ENCODE measurements at places on chromosomes 3 and 15.

DNA sequence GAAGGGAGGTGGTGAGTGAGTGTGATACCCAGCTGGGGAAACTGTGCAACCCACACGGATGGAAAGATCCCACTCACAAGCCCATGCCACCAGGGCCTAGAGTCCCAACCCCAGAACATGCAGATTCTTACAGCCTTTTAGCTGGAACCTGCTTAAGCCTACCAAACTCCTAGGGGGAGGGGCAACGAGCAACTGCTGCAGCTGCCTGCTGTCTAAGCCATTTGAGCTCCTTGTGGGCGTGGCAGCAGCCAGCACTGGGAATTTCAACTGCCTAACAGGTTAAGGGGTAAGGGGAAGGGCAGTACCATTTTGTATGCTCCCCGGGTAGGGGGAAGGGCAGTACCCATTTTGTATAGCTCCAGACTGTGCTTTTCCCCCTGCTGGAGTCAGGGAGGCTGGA lies 673.2 kb upstream of the BCHE start:
- DNase-seq, result peak; percentile 75

DNA sequence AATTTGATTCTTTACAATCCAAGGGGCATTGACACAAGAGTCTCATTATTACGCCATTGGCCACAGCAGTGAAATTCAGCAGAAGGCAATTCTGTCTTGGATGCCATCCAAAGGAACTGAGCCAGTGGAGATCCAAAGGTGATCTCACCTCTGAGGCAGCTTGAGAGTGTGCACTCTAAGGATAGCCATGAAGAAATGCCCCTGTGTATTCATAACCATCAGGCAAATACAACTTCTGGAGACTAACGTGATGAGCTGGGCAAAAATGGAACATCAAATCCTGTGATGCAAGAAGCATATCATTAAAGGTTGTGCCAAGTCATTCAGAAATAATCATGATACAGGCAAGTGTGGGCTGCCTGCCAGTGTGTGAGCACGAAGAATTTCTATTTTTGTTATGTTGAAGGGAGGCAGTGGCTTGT lies 41.4 kb downstream of the ROBO2 start:
- DNase-seq, result no peak

GRCh38 chr15:80588801-80589200 lies 106.3 kb upstream of the ABHD17C start:
- peak; percentile 2 for DNase-seq

DNA sequence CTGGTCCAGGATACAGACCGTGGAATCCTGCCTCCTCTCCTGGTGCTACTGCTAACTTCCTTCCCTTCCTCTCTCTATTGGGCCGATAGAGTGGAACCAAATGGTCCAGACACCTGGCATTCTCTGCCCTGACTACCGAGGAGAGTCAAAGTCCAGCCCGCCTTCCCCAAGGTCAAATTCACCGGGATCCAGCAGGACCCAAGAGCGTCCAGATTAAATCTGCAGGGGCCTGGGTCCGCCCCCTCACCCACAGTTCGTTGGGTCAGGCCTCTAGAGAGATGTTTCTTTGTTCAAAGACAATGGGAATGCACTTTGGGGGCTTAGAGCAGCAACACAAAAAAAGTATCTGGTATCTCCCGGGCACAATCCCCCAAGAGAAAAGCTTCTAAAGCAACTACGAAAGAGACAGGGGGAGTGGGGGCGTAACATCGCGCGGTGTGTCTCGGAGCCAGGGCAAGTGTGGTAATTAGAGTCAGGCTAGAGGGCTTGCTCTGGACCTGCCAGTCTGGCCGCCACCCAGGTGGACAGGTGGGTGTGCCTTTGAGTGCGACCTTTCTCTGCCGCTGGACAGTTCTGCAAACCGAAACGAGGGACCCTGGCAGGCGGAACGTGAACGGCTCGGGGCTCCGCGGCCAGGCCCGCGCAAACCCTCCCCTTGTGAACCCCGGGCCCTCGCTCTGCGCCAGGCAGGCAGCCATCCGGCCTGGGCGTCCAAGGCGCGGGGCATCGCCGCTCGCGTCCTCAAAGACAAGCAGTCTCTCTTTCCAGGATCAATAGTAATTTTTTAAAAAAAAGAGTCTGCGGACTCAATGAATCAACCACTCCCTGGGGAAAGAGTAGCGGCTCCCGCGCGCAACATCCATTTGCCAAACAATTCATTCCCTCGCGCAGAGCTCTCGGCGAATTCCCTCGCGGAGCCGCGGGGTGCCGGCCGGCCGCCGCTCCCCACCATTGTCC lies 806 bp downstream of the KLHL25 start:
- DNase-seq, result peak; percentile 73

DNA sequence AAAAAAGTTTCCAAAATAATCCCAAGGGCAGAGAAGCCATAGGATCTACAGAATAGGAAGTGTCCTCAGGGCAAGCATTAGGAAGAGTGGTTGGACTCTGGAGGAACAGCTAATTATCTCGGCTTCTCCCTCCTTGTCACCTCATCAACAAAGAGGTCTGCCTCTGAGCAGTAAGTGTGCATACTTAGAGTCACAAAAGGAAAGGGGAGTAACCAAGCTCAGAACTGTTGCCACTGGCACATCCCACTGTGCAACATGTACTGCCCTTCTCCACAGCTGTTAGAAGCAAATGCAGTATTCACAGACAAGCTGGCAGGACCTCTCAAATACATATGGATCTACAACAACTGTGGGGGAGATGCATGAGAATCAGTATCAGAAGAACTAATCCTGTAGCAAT lies 31.5 kb downstream of the NGLY1 start:
- no peak for DNase-seq

- DNase-seq, result peak; percentile 21
These were observed 136.9 kb upstream of the EIF1B start for GRCh38 chr3:40172560-40172959.

DNA sequence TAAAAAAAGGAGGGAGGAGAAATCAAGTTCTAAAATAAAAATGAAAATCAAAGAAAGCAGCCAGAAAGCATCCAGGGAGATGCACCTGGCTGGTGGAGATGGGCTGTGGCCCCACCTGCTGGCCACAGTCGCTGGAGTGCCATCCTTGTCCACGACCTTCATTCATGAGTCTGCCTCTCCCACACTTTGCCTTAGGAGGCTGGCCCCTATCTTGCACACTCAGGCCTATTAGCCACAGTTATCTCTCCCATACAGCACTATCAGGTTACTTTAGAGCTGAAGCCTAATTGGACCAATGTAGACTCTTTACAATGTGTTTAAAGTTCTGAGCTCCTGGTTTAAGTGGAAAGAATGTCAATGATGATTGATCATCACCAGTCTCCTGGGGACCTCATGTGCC lies 392.0 kb upstream of the RORA start:
- peak; percentile 88 for DNase-seq

- DNase-seq, result no peak
These were observed 4.1 kb downstream of the UBE2E1 start for GRCh38 chr3:23809840-23810342.

- no peak for DNase-seq
These were observed 86.1 kb downstream of the UNC13C start for GRCh38 chr15:54064365-54064764.

GRCh38 chr15:90774731-90775514 lies 57.8 kb downstream of the BLM start:
- DNase-seq, result no peak

GRCh38 chr15:98647774-98648653 lies at the start of gene IGF1R:
TSS of gene IGF1R (plus strand) at chr15:98648539. CDS start at chr15:98649582, 1,043 bp downstream.
- peak; percentile 93 for DNase-seq

DNA sequence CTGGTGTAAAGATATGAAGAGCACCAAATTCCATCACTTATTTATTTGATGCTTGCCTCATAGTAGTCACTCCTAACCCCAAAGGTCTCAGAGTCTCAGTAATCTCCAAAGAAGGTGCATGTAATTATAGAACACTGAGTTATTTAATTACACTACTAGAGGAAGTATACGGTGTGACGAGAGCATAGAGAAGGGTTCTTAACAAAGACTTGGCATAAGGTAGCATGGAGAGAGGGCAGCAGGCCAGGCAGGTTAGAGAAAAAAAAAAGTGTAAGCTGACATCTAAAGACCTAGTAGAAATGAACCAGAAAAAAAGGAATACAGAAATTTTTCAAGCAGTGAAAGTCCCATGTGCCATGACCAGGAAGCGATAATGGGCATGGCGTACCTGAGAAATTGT lies 213.3 kb upstream of the TGFBR2 start:
- no peak for DNase-seq

GRCh38 chr3:42381551-42382082 lies 28.8 kb downstream of the LYZL4 start:
- no peak for DNase-seq

GRCh38 chr3:65576228-65576627 lies 462.5 kb downstream of the MAGI1 start:
- no peak for DNase-seq

DNA sequence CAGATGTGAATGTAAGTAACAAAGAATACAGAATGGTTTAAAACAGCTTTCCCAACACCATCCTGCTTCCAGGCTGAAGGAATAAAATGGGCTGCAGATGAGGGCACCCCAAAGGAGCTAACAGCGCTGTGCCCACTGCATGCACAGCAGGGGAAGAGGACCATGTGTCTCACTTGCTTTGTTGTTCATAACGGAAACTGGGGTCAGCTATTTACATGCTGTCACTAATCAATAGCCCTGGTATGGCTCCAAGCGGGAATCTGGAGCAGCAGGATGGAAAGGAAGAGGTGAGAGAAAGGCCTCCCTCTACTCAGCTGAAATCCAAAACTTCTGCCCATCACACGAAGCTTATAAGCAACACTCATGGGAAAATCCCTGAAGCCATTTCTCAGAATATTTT lies 67.4 kb downstream of the TBC1D2B start:
- no peak for DNase-seq

GRCh38 chr3:75294124-75294523 lies 370.0 kb upstream of the FRG2C start:
- peak; percentile 84 for DNase-seq

- DNase-seq, result no peak
These were observed 33.0 kb upstream of the EPHB1 start for GRCh38 chr3:134762016-134762415.

DNA sequence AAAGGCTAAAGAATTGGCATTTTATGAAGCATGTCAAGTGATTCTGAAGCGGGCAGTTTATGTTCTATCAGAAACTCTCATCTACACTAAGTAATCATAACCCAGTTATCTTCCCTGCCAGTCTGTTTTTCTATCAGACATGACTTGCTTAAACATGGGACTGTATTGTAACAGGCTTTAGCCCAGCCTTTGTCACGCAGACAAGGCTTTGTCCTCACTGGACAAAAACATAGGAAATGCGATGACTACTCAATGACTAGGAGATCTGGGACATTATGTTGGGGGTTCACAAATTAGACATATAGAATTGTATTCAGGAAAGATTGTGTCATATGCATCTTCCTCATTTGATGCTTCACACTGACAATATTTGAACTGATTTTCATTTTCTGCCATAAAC lies 115.5 kb downstream of the GADL1 start:
- no peak for DNase-seq

DNA sequence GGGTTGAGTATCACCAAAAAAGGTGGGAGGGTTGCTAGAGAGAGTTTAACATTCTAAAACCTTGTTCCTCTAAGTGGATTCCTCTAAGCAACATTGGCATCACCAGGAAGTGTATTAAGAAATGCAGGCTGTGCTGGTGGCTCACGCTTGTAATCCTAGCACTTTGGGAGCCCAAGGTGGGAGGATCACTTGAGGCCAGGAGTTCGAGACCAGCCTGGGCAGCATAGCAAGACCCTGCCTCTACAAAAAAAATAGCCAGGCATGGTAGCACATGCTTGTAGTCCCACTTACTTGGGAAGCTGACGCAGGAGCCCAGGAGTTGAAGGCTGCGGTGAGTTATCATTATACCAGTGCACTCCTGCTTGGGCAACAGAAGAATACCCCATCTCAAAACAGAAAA lies 4.6 kb downstream of the MYNN start:
- no peak for DNase-seq

GRCh38 chr3:46922871-46923558 lies 45.5 kb downstream of the PTH1R start:
- DNase-seq, result no peak

GRCh38 chr3:103170651-103171050 lies 735.8 kb downstream of the ZPLD1 start:
- DNase-seq, result no peak

DNA sequence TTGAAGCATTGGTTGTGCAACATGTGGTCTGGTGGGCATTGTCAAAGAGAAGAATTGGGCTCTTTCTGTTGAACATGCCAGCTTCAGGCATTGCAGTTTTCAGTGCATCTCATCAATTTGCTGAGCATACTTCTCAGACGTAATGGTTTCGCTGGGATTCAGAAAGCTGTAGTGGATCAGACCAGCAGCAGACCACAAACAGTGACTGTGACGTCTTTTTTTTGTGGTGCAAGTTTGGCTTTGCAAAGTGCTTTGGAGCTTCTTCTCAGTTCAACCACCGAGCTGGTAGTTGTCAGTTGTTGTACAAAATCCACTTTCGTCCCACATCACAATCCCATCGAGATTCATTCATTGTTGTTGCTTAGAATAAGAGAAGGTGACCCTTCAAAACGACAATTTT lies 84.5 kb downstream of the NPAP1 start:
- no peak for DNase-seq

DNA sequence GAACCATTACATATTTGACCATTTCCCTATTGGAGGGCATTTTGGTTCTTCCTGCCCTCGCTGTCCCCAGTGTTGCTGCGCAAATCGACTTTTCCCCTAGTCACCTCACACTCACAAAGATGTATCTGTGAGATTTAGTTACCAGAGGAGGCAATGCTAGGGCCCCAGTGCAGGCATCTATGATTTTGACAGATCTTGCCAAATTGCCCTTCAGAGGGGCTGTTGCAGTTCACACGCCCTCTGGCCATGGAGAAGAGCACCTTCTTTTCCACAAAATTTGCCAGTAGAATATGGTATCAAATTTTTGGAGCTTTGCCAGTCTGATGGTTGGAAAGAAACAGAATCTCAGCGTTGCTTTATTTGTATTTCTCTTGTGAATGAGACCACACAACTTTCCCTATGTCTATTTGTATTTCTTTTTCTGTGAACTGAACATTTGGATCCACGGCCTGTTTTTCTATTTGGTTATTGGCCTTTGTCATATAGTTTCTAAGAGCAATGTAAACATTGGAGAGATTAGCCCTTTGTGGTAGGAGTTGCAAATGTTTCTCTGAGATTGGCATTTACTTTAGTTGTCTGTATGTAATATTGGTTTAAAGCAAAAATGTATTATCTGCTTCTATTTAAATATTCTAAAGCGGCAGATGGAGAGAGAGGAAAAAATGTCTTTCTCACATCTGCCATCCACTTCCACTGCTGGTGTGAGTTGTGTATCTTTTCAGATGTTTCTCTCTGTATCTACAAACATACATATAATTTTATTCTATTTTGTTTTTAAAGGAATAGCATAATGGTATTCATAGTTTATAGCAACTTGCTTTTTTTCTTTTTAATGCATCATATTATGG lies 66.1 kb downstream of the DNASE1L3 start:
- no peak for DNase-seq

Measured in endodermal cell (in vitro differentiated cells).